ENCODE measurements at places on chromosomes 5 and 9.

GRCh38 chr5:59317774-59318205 lies 575.7 kb downstream of the PDE4D start:
- DNase-seq = no peak

DNA sequence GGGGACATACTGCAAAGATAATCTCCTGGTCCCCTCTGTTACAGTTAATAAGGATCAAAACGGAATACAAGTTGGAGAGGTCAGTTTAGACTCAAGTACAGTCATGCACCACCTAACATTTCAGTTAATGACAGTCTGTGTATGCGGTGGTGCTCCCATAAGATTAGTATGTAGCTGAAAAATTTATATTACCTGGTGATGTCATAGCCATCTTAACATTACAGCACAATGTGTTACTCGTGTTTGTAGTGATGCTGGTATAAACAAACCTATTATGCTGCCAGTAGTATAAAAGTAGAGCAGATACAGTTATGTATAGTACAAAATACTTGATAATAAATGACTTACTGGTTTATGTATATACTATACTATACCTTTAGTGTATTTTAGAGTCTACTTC lies 207.9 kb downstream of the GDNF start:
- DNase-seq = no peak

- no peak for DNase-seq
These were observed 7.6 kb downstream of the S1PR3 start for GRCh38 chr9:88998911-88999310.

DNA sequence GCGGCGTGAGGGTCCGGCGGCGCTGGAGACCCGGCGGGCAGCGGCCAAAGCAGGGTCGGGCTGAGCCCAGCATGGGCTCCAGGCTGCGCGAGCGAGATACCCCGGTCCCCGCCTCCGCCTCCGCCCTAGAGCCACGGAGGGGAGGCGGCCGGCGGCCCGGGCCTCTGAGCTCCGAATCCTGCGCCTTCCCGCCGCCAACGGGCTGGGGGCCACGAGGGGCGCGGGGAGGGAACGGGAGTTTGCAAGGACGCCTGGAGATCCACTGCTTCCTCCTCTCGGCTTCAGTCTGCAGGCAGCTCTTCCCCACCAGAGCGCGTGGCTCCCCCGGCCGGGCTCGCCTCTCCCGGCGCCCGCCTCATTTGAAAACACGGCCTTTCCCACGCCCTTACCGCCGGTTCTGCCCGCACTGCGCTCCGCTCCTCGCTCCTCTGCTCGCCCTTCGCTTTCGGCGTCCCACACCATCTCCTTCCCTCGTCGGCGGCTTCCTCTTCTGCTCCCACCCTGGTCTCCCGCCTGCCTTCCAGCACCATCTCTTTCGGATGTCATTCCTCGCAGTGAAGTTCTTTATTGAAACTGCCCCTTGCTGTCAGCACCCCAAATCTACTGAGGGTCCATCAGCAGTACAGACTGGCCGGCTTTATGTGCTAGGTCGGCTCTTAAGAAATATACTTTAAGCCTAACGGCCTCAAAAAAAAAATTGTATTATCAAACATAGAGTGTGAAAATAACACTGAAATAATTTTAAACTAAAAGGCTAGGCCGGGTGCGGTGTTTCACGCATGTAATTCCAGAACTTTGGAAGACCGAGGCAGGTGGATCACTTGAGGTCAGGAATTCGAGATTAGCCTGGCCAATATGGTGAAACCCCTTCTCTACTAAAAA lies 105.0 kb upstream of the FAM120A start:
- DNase-seq = no peak

GRCh38 chr9:18122171-18122570 lies 351.8 kb upstream of the ADAMTSL1 start:
- DNase-seq = no peak

GRCh38 chr9:109320331-109320741 lies 523 bp downstream of the EPB41L4B start:
- no peak for DNase-seq

DNA sequence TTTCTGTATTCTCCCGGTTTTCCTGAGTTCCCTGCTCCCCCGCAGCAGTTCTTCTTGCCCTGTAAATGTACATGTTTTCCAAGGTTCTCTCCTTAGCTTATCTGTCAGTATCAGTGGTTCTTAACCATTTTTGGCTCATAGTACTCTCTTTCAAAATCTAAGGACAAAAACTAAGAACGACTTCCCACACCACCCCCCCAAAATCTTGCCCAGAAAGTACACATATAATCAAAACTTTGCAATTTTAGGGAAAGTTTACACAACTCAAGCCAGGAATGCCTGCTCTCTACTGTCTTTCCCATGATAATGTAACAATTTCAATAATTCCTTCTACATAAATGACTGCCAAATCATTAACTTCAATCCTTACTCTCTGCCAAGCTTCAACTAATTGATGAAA lies 4.5 kb downstream of the DCAF12 start:
- no peak for DNase-seq

DNA sequence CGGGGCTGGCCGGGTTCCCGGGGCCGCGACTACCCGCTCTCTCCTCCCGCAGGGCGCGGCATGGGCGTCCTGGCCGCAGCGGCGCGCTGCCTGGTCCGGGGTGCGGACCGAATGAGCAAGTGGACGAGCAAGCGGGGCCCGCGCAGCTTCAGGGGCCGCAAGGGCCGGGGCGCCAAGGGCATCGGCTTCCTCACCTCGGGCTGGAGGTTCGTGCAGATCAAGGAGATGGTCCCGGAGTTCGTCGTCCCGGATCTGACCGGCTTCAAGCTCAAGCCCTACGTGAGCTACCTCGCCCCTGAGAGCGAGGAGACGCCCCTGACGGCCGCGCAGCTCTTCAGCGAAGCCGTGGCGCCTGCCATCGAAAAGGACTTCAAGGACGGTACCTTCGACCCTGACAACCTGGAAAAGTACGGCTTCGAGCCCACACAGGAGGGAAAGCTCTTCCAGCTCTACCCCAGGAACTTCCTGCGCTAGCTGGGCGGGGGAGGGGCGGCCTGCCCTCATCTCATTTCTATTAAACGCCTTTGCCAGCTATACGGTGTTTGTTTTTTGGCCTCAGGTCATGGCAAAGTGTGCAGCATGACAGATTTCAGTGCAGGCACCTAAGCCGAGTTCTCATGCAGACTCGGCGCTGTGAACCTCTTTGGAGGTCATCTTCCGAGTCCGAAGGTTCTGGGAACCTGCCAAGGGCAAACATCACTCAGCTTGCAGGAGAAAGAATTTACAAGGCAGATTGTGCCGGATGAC lies 516 bp downstream of the MRPL41 start:
- DNase-seq = no peak

DNA sequence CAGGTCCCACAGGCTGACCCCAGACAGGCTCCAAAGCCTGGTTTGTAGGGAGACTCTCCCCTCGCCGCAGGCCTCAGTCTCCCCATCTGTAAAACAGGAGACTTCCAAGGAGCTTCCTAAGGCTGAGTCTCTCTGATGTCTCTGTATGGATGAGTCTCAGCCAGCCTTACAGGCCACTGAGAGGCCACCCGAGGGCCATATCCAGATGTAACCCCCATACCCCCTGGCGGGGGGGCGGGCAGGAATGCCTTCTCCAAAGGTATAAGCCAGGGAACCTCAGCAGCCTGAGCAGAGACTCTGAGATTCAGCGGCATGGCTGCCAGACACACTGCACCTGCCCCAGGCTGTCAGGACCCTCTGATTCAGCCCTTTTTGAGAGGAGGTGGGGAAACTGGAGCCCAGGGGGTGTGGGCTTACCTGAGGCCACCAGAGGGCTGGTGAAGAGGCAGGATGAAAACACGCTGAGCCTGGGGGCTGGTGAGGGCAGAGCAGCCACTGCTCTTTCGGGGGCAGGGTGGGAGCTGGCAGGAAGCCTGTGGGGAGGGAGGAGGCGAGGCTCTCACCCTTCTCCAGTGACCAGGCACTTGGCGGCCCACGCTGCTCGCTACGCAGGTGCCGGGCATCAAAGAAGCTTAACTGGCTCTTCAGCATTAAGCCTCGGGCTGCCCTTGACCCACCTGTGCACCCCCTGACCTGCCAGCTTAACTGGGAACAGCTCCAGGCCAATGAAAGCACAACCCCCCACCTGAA lies 5.5 kb upstream of the SUSD3 start:
- DNase-seq = no peak

DNA sequence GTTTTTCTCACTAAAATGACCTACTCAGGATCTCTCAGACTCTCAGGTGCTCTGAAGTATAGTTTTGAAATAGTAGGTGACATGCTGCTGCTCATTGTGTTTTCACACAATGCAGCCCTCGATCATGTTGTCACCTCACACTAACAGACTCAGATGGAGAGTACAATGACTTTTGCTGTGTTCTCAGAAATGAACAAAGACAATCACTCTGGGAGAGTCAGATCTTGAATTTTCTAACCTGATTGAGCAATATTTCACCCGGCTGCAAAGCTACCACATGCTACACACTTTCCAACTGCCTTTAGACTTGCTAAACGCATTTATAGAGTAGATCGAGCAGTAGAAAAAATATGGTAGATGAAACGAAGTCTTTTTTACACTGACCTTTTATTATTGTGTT lies 113.4 kb downstream of the ST8SIA4 start:
- DNase-seq = peak; percentile 64

- DNase-seq = no peak
These were observed 50.8 kb downstream of the FXN start for GRCh38 chr9:69086312-69086711.

DNA sequence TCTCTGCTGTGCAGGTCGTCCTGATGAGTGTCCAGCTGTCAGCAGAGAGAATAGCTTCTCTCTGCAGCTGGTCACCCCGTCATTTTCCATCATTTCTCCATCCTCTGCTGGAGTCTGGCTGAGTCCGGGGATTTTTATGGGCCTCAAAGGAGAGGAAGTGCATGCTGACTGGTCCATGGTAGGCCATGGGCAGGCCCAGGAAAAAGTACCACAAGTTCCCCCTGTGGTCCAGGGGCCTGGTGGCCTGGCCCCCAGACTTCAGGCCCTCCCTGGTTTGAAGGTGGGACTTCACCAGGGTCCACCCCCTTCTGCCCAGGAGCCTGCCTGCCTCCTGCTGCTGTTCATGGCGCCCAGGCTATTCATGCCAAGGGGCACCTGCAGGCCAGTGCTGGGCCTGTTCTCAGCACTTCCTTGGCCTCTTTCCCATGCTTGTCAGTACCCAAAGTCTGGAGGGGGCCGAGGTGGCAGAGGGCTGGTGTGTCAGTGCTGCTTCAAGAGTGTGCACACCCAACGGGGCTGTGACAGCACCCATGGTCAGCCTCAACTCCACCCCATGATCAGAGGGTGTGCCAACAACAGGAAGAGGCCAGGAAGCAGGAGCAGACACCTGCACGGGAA lies 7.3 kb upstream of the MTMR12 start:
- no peak for DNase-seq

GRCh38 chr5:111385051-111385450 lies 127.3 kb downstream of the STARD4 start:
- no peak for DNase-seq

DNA sequence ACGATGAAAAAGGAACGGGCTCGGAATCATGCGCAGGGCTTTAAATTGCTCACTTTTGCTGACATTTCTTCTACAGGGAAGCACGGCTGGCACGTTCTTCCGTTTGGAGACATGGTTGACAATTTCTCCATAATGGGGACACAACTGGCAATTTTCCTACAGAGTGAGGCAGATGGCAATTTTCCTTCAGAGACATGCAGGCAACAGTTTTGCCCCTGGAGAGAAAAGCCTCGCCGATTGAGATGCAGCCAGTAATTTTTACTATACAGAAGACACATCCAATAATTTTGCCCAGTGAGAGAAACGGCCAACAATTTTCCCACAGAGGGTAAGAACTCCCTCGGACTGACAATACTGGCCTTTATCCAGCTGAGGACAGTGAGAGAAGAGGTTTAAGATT lies 90.9 kb upstream of the GPR151 start:
- DNase-seq = no peak

- DNase-seq = no peak
These were observed 304.8 kb upstream of the TLE4 start for GRCh38 chr9:79266986-79267385.

DNA sequence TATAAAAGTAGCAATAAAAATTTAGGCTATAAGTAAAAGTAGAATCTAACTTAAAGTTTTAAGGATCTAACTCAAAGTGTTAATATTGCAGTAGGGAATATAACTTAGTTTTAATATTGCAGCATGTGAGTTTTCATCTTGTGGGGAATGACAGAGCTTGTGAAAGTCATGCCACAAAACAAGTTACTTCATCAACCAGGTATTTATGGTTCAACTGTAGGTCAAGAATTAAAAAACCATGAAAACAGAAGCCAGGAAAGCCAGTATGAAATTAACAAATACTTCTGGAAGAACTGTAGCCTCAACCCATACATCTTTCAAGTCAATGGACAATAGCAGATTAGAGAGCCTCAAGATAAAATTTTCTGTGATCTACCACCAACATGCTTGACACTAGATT lies 19.0 kb downstream of the HMGCS1 start:
- DNase-seq = no peak

DNA sequence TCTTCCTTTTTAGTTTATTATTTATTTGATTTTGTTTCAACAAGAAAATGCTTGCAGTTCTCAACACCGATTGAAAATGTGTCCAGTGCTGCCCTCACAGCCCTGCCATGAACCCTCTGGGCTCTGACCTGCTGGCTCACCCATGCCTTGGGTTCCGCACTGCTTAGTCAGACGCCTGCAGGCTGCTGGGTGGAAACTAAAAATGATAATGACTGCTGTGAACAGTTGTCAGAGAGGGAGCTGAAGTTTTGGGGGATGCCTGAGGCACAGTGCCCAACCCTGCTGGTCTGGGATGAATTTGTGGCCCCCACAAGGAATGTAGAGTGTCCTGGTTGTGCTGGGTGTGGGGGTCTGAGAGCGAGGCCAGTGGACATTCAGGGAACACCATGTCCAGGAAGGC lies 22.2 kb upstream of the CFAP157 start:
- no peak for DNase-seq

GRCh38 chr5:103224118-103224893 lies 34.3 kb upstream of the MACIR start:
- DNase-seq = peak; percentile 79

GRCh38 chr9:12681620-12682019 lies 11.6 kb upstream of the TYRP1 start:
- no peak for DNase-seq

GRCh38 chr5:143760755-143761154 lies 51.2 kb upstream of the HMHB1 start:
- DNase-seq = no peak

DNA sequence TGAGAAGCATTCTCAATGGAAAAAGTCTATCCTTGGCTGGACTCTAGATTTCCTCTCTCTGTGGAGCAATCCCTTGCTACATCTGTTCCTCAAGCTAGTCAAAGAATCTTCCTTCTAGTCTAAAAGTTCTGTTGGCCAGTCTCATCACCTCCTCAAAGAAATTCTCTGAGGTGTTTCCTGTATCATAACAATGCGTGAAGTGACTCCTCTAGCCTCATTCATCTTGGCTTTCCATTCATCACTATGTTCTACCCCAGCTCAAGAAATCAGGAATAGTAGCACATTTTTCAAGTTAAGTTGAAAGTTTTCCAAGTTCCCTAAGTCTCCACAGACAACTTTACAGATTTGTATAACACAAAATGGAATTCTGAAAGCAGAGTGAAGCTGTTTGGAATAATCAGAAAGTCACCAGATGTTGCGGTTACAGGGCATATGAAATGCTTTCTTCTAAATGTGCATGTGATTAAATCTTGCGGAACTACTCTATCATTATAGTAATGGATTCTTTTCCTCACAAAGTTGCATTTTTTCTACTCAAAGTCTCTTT lies 176.6 kb upstream of the FREM1 start:
- no peak for DNase-seq
